Smooth muscle cell of trachea (primary cell): ENCODE measurements at places on chromosomes 1 and 21. TPM values are rescaled to one million over a fixed set of nuclear protein-coding genes. Genes with fewer than 3 reads are reported as not detected.

PLA2G2F gene
- not detected in 2 replicates for total RNA-seq

FMO1 gene
- total RNA-seq = 0.29 and 0.66 TPM in 2 replicates

SELP gene
- total RNA-seq = not detected in 2 replicates

HSPA6 gene
- total RNA-seq = 4.7 and 6.5 TPM in 2 replicates

ANKRD35 gene
- total RNA-seq = 3.3 and 5.5 TPM in 2 replicates

DCST2 gene
- total RNA-seq = under 0.01 TPM in 1 of 2 replicates, not detected in the other

CASQ2 gene
- total RNA-seq = under 0.01 TPM in 1 of 2 replicates, not detected in the other

VASH2 gene
- total RNA-seq = 0.99 and 1.0 TPM in 2 replicates

CR2 gene
- under 0.01 TPM in 1 of 2 replicates, not detected in the other for total RNA-seq

COL11A1 gene
- 2.5 and 3.3 TPM in 2 replicates for total RNA-seq

KIF21B gene
- total RNA-seq = under 0.01 TPM in 2 replicates
